CD8-positive, alpha-beta memory T cell (primary cell): ENCODE measurements at places on chromosomes 12 and 14. TPM values are rescaled to one million over a fixed set of nuclear protein-coding genes. Genes with fewer than 3 reads are reported as not detected.

CMA1 gene
- total RNA-seq = not detected

NGB gene
- total RNA-seq = not detected

DCN gene
- total RNA-seq = not detected

FOXG1 gene
- not detected for total RNA-seq

CHFR gene
- 57.7 TPM for total RNA-seq

NINJ2 gene
- total RNA-seq = 3.3 TPM

BCAT1 gene
- 24.2 TPM for total RNA-seq

PARPBP gene
- total RNA-seq = 21.2 TPM

MBD6 gene
- total RNA-seq = 54.7 TPM

BEGAIN gene
- 2.4 TPM for total RNA-seq

FSCB gene
- not detected for total RNA-seq

GRCh38 chr12:90455756-90456155, 499.2 kb downstream of the CCER1 start:
- no peak for DNase-seq

DNA sequence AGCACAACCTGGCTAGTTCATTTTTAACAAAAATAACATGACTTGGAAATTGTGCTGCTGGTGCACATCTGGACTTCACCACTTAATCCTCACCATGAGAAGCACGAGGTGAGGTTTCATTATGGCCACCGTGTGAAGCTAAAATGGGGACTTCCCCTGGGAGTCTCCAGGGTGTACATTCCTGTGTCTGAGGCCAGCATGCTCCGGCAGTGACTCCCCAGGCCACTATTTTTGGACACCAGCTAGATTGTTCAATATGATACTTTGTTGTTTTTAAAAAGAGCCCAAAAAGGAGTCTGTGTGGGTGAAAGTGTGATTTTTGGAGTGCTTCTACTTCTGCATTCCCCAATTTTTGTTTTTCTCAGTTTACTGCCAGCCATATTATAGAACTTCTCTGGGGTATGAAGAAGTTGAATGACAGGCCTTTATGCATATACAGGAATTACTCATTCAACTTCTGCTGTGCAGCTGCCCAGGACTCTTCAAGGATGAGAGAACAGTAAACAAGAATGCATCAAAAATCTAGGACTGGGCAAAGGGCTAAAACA, 16.9 kb upstream of the AICDA start:
- no peak for DNase-seq

- no peak for DNase-seq
These were observed 390.7 kb downstream of the APAF1 start for GRCh38 chr12:99035803-99036202.

DNA sequence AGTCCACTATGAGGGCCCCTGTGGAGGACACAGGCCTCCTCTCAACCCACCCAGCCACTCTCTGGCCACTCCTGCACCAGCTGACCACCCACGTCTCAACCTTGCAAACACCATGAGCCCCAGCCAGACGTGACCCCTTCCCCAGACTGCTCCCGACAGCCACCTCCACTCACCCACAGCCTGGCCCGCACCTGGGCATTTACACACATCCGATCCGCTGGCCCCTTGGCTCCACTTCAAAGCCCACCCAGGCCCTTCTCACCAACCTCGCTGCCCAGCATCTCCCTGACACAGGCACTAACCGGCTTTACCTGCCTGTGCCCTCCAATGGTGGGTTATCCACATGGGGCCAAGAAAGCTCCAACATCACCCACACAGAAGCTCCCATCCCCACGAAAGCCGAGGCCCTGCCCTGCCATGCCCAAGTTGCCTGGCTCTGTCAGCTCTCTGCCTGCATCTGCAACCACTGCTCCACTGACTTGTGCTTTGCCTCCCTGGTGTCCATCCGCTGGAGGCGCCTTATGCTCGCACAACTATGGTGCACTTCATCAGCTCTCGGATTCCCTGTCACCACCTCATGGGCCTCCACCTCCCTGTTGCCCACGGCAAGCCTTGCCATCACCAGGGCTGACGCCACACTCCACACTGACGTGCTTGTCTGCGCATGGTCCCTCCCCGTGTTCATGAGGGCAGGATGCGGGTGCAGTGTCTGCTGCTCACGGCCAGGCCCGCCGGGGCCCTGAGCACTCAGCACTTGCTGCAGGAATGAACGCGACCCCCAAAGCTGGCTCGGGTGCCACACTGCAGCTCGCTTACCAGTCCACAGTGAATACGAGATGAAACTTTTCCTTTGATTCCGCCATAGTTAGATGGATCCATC, 16.7 kb downstream of the P2RX2 start:
- DNase-seq = no peak

- DNase-seq = no peak
These were observed 1.9 kb upstream of the RIN3 start for GRCh38 chr14:92511453-92512238.

GRCh38 chr14:101102875-101103274, 199.4 kb upstream of the RTL1 start:
- no peak for DNase-seq

DNA sequence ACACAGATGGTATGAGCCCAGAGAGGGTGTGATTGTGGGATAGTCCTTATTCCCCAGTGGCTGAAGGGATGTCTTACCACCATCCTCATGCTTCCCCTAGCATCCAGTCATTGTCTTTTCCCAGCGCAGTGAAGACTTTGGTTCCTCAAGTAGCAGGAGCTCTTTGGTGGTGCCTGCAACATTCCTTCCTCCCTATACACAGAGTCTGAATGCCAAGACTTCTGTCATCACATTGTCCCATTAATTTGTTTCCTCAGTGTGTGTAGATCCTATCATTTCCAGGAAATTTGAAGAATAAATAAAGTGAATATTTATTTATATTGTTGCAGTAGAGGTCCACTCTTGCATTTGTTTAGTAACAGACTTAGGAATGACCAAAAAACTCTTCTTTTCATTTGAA, 147.2 kb downstream of the DACT1 start:
- no peak for DNase-seq

DNA sequence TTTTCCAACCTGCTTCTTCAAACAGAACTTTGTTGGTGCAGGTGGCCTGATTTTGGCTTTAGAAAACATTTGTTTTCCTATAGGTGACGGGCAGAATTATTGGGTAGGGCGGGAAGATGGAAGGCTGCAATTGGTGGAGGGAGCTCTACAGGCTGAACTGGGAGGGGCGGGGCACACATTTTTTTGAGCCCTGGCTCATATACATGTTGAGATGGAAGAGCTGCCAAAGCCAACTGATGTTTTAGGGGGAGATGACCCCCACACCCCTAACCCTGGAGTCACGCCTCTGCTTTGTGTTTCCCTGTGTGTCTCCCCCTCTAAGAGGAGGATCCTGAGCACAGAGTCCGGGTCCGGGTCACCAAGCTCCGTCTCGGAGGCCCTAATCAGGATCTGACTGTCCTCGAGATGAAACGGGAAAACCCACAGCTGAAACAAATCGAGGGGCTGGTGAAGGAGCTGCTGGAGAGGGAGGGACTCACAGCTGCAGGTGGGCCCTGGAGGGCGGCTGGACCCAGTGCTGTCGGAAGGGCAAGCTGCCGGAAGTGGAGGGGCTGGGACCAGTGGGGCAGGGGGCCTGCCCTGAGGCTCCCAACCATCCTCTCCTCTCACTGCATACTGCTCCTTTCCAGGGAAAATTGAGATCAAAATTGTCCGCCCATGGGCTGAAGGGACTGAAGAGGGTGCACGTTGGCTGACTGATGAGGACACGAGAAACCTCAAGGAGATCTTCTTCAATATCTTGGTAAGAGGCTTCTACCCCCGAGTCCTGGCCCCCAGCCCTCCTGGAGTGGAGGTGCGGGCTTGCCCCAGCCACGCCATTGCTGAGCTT, 18.6 kb downstream of the AGAP2 start:
- no peak for DNase-seq

GRCh38 chr14:37643701-37644100, 48.3 kb downstream of the TTC6 start:
- DNase-seq = no peak

- DNase-seq = no peak
These were observed 29.7 kb downstream of the FRMD6 start for GRCh38 chr14:51681411-51681810.

GRCh38 chr12:4386801-4387200, 7.3 kb upstream of the FGF23 start:
- DNase-seq = no peak

DNA sequence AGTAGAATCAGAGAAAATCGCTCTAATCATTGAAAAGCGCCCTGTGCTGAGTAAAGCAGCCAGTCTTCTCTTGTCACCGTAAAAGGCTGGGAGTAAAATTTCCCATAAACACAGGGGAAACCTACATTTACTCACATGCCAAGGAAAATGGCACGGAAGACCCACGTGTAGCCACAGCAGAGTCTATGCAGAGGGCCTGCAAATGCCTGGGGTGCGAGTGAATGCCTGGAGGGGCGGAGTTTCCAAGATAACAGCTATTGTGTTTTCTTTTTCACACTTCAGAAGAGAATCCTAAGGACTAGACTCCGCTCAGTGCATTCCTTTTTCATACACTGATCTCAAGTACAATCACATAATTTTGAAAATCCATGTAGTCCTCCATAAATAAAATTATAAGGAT, 159.9 kb upstream of the FOXN3 start:
- no peak for DNase-seq

- DNase-seq = no peak
These were observed 2.6 kb downstream of the GNB3 start for GRCh38 chr12:6843118-6843902.

- DNase-seq = peak; percentile 5
These were observed 14.0 kb downstream of the CRY1 start for GRCh38 chr12:107079172-107080011.

DNA sequence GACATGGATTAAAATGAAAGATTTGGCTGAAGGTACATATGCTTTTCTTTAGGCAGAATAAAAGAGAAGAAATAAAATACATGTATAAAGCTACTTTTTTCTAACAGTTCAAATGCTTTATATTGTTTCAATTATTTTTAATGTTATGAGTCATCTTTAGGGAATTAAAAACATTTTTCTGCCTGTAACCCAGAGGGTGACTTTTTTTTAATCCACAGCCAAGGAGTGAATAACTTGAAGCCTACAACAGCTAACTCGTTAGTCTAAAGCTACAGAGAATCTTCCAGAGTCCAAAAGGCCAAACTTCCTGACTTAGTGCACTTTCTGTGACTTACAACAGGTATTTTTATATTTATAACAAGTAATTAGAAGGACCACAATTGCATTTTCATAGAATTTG, 151.6 kb downstream of the SEC23A start:
- no peak for DNase-seq

- peak; percentile 3 for DNase-seq
These were observed 31.3 kb downstream of the GABARAPL1 start for GRCh38 chr12:10243818-10244520.

DNA sequence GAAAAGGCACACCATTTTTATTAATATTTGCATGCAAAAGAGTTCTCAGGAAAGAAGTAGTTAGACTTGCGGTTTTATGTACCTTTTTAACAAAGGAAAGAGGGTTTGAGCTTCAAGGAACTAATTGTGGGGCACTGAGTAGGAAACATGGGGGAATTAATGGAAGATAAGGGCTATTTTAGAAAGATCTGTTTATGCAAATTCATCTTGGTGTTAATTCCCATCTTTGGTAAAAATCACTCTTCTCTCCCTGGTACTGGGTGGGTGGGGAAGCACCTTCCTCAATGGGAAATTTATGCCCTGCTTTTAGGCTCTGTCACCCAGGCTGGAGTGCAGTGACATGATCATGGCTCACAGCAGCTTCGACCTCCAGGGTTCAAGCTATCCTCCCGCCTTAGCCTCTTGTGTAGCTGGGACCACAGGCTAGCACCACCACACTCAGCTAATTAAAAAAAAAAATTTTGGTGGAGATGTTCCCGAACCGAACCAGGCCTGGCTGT, 30.1 kb upstream of the RESF1 start:
- no peak for DNase-seq

- no peak for DNase-seq
These were observed 57.9 kb downstream of the FUT8 start for GRCh38 chr14:65470404-65470880.

DNA sequence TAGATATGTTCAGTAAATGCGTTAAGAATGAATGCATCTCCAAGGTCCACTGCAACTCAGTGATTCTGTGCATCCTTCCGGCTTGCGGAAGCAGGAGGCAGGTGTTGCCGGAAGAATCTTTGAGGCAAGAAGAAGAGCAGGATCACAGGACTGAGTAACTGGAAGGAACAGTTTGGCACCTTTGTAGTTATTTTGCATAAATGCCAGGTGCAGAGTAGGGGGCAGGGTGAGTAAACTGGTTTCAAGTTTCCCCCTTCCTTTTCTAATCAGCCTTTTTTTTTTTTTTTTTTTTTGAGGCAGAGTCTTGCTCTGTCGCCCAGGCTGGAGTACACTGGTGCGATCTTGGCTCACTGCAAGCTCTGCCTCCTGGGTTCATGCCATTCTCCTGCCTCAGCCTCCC, 22.3 kb downstream of the DYRK4 start:
- no peak for DNase-seq

DNA sequence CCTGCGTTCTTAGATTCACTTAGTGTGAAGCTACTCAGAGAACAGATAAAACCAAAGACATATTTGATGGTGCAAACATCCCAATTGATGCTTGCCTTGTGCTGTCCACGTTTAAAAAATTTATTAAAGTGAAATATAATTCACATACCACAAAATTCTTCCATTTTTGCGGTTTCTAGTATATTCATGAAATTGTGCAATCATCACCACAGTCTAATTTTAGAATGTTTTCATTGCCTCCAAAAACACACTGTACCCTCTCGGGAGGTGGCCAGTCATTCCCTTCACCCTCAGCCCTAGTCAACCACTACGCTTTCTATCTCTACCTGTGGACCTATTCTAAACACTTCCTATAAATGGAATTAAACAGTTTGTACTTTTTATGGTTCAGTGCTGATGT, 1109.2 kb downstream of the FLRT2 start:
- no peak for DNase-seq

- DNase-seq = no peak
These were observed 59.5 kb upstream of the ANKS1B start for GRCh38 chr12:100044266-100044665.

- peak; percentile 7 for DNase-seq
These were observed 938 bp upstream of the MAX start for GRCh38 chr14:65103150-65103760.

- no peak for DNase-seq
These were observed 22.3 kb downstream of the MSRB3 start for GRCh38 chr12:65300679-65301349.

DNA sequence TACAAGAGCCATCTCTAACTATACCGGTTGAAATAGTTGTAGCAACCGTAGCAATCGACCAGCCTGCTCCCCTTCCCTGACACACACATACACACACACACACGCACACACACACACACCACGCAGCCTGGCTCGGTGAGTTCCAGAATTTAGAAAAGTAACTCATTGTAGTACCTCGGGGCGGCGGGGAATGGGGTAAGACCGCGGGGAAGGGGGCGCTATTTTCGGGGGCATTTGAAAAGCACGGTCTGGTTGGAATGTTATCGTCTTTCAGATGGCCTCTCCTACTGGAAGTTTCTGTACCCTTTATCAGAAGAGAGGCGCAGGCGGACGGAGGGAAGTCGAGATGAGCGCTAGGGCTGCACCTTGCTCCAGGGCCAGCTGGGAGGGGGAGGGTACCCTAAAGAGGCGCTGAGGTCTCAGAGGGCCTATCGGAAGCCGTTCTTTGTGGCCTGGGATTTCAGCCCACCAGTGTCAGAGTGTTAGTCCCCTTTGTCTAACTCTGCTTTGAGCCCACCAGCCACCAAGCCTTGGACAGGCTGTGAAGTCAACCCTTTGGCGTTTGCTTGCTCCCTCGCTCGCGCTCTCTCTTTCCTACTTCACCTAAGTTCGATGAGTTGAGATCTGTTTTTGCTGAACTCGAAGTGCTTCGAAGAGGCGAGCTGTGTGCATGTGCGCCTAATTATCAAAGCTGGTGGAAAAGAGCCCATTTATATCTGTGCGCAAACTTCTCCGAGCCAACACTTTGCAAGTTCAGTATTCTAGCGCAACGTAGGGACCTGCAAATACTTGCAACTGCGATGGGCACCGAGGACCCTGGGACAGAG, 837 bp downstream of the COL2A1 start:
- no peak for DNase-seq
